A375 (cell line): ENCODE measurements at places on chromosomes 2 and 18. TPM values are rescaled to one million over a fixed set of nuclear protein-coding genes. Genes with fewer than 3 reads are reported as not detected.

ATF2 gene
- 13.1 and 23.0 TPM in 2 replicates for total RNA-seq

COL4A3 gene
- total RNA-seq, result not detected in 2 replicates

SAG gene
- 0.04 TPM in 1 of 2 replicates, not detected in the other for total RNA-seq

CERS6 gene
- total RNA-seq, result 4.0 and 4.3 TPM in 2 replicates

C1GALT1C1L gene
- 1.1 and 3.3 TPM in 2 replicates for total RNA-seq
